Activated CD4-positive, alpha-beta T cell treated with anti-CD3 and anti-CD28 coated beads, Interleukin-2, amount 50 U/mL, for 4 hours (primary cell): ENCODE measurements at places on chromosomes 16 and 17.

- DNase-seq: no peak
Observed at GRCh38 chr16:71276589-71277334, 12.4 kb downstream of the CMTR2 start.

- no peak for DNase-seq
Observed at GRCh38 chr17:64448665-64449512, at the start of gene MILR1. MILR1 (plus strand) TSS chr17:64449115; CDS start chr17:64449169, 54 bp downstream.

DNA sequence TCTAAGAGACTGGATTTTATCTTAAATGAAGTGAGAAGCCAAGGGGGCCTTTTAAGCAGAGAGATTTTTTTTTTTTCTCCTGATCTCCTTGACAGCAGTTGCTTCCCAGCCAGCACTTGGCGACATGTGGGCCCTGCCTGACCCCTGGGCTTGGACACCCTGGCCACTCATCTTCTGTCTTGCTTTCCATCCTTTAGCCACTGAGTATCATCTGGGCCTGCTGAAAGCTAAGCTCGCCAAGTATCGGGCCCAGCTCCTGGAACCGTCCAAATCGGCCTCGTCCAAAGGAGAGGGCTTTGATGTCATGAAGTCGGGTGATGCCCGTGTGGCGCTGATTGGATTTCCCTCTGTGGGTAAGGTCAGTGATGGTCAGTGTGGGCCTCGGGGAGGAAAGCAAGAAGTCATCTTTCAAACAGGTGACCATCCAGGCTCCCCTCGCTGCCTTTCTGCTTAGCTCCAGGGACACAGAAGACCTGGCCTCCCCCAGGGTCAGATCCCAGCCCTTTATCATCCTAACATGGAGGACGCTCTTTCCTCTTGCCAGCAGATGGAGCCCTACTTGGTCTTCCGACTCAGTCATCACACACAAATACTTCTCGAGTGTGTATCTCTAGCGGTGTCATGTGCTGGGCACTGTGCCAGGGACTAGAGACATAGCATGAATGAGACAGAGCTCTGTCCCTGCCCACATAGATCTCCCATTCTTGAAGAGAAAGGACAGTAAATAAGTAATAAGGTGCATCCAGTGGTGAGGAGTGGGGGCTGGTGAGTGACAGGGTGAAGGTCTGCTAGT, 6.1 kb downstream of the DRG2 start:
- no peak for DNase-seq

GRCh38 chr17:50265690-50266315, 8.5 kb upstream of the TMEM92 start:
- no peak for DNase-seq

- no peak for DNase-seq
Observed at GRCh38 chr16:88836791-88837190, 20.0 kb downstream of the GALNS start.

DNA sequence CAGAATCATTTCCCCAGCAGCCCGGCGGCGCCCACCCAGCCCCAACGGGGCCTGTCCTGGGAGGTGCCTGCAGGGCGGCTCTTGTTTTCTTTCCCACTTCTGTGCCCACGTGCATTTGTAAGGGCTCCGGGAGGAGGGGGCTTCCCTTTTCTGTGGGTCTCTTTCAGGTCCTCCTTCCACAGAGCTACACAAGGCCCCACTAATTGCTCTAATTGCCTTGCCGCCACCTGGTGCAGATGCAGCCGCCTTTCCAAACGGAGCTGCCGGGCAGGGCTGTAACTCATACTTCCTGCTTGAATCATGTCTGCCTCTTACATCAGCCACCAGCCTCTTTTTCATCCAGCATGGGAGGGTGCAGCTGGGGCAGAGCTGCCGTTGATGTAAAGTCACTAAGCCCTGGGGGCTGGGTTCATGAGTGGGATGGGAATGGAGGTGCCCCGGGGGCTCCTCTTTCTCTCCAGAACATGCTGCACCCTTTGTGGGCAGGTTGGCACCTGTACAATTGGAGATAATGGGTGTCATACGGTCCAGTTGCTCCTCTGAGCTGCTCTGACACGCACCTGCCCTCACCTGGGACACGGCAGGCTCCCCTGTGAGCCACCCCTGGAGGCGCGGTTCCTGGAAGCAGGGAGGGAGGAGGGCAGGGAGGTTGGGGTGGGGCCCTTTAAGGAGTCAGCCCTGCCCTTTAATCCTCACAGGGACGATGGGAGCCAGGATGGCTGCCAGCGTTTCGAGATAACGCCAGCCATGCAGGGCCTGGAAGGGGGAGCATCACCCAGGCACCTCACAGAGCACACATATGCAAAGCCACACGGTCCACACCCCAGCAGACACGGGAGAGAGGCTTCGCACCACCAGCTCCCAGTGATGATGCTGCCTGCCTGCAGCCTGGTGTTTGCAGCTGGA, 41.1 kb upstream of the KLHDC4 start:
- DNase-seq: peak; percentile 67

GRCh38 chr17:41511116-41511515, 5.7 kb upstream of the KRT13 start:
- no peak for DNase-seq

- no peak for DNase-seq
Observed at GRCh38 chr17:41131979-41132378, 8.0 kb upstream of the KRTAP4-12 start.

DNA sequence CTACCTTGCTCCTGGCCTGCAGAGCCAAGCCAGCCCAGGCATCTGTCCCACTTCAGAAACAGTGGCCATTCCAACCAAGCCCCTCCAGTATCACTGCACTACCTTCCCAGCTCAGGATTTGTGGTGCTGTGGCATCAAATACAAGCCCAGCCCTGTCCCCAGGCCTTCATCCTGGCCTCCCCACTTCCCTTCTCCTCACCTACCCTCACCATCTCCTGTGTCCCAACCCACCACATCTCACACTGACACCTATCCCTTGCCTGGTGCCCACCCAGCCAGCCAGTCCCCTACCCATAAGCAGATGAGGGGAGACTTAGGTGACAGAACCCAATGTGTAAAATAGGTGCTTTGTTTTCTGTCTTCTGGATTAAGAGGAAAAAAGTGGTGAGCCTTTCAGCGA, 66.0 kb upstream of the CDH5 start:
- DNase-seq: no peak

DNA sequence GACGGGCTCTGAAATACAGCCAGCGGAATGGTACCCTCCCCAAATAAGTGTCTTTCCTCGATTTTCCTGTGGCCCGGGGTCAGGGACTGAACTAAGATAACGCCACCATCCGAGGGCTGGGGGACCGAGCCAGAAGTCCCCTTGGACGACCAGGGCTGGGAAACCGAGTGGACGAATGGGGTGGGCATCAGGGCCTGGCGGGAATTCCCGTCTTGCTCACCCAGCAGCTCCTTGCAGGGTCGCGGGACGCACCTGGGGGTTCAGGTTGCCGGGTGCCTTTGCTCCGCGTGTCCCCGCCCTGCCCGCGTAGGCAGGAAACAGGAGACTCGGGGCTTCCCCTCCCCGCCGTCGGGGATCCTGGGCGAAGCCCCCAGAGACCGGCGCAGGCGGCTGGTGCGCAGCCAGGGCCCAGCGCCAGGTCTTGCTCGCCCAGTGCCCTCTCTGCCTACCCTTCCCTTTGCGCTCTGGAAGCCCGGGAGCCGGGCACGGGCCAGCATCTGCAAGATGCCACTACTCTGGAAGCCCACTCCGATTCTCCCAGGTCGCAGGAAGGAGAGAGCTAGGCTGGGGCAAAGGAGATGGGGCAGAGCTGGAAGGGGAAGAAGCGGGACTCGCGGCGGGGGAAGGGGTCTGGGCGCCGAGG, 665 bp upstream of the GRIN2C start:
- DNase-seq: no peak

DNA sequence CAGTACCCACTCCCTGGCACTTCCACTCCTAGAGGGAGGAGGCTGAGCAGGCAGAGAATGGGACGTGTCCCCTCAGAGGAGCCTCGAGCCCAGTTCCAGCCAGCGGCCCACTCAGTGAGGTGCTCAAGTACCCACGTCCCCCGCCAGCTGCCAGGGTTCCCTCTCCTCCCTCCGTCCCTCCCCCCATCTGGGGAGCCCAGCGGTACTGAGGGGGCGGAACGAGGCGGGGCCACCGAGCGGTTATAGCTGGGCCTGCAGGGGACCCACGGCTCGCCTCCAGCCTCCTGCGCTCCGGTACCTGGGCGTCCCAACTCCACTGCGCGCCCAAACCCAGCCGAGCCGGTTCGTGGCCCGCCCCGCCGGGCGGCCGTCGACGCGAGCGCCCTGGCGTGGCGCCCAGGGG, at the start of gene NPW:
NPW (plus strand) TSS at position 268 of the 403 bp plus-strand sequence.
- DNase-seq: no peak

DNA sequence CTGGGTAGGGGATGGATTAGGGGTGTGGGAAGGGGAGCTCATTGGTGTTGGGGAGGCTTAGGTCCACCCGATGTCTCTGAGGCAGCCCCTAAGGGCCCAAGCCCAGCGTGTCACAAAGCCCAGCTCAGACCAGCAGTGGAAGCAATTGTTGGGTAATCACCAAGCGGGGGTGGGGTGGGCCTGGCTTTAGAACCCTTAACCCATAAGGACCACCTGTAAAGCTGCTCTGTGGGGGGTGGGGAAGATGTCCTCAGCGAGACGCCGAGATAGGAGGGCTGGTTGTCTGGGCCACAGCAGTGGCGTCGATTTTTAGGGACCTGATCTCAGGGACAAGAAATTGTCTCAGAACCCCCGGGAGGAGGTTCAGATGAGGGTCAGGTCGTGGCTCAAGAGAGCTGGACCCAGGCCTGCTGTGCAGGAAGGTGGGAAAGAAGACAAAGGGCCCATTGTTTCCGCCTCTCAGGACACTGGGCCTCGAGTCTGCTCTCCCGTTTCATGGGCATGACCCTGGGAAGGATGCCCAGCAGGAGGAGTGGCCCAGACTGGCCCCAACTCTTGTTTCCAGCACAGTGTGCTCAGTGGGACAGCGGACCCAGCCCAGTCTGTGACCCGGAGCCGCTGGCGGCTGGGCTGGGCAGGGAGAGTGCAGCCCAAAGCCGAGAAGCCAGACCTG, 15.9 kb downstream of the ST6GALNAC2 start:
- DNase-seq: no peak

DNA sequence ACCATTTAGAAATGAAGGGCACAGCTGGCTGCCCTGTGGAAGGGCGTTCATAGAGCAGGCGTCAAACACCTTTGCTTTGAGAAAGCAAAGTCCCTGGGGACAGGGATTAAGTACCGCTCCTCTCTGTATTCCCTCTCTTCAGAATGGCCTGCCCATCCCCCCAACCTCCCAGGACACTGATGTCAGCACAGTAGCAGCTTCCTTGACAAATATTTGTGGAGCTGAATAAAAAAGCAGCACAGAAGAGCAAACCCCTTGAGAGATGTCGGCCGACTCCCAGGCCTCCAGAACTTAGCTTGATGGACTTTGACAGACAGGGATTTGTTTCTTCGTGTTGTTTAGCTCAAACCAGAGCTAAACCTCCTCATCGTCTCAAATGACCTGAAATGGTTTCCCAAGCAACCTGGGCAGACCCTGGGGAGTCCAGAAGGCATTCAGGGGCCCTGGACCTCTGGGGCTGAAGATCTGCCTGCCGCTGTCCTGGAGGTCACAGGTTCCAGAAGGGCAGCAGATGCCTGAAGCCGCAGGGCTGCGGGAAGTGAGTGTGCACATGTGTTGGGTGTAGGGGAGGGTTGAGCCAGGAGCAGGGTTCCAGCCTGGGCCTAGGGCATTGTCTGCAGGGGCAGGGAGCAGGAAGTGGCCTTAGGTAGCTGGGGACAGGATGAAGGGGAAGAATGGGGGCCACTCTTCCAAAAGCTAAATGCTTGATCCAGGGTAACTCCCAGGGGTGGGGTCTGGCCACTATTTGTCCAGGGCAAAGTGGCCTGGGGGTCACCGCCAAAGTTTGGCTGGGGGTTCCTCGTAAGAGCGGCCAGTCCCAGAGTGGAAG, 42.3 kb upstream of the NKD1 start:
- DNase-seq: no peak
